ENCODE measurements at places on chromosomes 11 and 22.

DNA sequence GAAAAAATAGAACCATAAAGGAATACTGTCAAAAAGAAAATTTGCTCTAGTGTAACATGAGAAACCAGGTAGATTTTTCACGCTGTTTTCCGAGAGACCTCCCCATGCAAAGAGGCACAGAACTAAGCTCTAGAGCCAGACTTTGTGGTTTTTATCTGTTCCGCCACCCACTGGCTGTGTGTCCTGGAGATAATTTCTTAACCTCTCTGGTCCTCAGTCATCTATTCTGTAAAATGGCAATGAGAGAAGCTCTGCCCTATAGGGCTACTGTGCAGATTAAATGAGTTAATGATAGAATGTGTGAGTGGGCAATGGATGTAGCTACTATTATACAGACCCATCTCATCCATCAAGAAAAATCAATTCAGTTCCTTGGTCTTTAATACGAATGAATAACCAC lies 9.4 kb upstream of the SIGIRR start:
- DNase-seq = no peak

GRCh38 chr11:70445605-70446004 lies 47.3 kb downstream of the CTTN start:
- no peak for DNase-seq

DNA sequence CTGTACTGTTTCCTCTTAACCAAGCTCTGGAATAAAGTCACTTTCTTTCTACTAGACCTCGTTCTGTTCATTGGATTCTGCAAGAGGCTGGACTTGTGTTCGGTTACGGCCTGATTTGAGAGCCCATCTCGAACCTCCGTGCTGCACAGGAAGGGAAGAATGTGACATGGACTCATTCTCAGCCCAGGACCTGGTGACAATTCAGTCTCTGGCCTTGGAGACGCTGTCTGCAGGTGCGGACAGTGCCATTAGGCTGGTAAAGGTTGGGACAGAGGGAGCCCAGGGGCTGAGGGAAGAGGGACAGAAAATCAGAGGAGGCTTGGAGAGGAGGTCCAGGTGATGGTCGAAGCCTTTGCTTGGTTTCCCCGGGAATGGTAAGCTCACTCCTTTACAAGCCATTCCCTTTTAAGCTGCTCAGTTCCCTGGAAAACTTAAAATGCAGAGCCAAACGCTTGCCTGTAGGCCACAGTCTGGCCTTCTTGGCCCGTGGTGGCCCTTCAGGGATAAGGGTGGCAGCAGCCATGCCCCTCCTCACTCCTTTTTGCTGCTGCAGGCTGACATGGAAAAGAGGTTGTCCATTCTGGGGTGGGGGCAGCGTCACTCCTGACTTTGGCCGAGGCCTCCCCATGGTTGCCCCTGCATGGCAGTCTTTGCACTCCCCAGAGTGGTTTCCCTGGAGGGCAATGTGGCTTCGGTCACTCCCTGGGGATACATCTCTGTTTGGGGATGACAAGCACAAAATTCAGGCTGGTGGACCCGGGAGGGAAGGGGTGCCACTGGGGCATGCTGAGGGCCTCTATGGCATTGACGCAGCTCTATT lies 52.3 kb downstream of the SHISAL1 start:
- DNase-seq = no peak

DNA sequence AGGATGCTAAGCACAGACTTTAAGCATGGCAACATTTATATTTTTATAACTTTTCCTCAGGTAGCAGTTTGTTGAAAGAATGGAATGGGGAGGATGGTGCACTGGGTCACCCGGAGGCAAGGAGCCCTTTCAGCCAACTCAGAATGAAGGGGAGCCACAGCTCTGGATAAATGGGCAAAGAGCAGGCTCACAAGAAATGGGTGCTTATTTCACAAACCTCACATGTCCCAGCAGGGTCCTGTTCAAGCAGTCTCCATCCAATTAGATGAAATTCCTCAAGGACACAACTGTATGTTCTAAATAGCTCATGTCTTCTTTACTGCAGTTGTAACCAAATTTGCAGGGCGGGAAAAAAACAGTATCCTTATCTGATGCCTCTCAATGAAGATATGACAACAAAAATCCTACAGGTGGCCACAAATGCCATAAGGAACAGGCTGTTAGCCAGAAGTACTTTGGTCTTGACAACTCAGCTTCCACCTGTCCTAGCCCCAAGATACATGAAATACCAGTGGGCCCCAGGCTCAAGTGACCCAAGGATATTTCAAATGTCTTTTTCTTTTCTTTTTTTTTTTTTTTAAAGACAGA lies 48.2 kb downstream of the MAPK1 start:
- no peak for DNase-seq

DNA sequence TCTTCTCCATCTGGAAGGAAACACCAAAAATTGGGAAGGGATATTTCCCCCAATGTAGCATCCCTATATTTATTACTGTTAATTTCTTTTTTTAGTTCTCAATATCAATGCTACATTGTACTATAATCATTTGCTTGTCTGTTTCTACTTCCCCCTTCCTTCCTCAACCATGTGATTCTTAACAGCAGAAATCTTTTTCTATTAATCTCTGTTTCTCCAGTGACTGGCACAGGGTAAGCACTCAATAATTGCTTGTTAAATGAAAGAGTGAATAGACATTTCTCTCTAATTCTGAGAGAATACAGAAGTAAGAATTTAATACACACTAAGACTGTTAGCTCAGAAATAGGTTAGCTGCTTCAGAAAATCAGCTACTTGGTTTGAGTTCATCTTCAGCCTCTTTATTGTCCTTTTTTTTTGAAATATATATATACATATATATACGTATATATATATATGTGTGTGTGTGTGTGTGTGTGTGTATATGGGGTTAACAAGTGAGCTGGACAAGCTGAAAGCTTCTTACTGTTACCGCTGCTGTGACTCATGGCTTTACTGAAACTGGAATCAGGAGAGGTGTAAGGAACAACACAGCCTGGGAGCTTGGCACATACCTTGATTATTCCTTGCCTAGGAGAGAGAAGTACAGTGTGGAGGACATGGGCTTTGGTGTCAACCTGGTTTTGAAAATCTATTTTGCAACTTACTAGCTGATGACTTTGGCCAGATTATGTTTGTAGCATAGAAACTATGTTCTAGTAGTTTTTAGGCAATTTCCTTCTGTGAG lies 26.2 kb upstream of the PDE3B start:
- DNase-seq = no peak

DNA sequence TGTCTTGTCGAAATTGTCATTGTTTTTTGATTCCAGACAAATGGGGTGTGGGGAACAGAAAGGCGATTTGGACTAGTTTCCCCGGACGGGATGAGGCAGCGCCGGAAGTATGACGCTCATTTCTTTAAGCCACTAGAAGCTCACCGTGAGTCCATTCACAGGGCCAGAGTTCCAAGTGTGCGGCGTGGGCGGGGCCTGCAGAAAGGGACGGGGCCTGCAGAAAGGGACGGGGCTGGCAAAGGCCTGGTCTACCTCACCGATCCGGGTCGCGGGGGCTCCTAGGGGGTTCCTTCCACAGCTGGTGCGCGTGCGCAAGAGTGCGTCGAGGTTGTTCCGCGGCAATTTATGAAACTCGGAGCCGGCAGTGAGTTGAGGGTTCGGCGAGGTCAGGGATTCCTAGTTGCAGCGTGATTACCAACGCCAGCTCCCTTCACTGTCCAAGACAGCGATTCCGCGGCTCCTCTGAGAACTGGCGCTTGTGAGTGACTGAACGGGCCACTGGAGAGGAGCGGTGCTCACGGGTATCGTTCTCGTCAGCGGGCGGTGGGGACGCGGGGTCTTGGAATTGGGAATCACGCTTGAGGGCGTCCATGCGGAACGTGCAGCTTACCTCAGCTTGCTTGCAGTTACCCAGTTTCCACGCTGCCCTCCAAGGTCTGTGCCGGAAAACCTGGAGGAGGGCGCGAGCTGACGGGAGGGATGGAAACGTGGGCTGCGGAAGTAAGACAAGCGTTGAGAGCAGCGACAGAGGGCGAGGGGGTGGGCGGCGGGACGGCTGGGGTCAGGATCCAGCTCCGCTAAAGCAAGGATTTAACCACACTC lies at the start of gene ZNF215:
ZNF215 (plus strand) TSS at position 219 of the 822 bp plus-strand sequence. CDS start 5,847 bp downstream, outside the sequence.
- peak; percentile 63 for DNase-seq

- no peak for DNase-seq
Measured at GRCh38 chr22:31449506-31449905, 40.1 kb downstream of the EIF4ENIF1 start.

GRCh38 chr11:67306769-67307544 lies 3.6 kb downstream of the SSH3 start:
- no peak for DNase-seq

Measured in iPS DF 19.7 (cell line).